ENCODE measurements at places on chromosomes 7 and 10.

DNA sequence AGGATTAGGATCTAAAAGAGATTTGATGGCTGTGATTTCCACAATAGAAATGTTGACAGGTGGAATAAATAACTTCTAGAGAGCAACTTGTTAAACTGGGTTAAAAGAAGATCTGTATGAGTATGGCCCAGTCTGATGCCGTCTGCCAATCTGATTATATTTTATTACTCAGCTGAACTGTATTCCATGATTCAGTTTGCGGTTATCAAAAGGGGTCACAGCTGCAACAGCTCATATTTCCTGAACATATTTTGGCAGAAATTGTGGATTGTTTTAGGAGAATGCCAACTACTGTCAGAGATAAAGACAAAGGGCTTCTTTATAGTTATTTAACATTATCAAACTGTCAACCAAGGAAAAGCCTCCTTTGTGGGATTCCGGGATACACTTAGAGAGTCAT lies 244.8 kb upstream of the MINDY3 start:
- DNase-seq, result no peak

DNA sequence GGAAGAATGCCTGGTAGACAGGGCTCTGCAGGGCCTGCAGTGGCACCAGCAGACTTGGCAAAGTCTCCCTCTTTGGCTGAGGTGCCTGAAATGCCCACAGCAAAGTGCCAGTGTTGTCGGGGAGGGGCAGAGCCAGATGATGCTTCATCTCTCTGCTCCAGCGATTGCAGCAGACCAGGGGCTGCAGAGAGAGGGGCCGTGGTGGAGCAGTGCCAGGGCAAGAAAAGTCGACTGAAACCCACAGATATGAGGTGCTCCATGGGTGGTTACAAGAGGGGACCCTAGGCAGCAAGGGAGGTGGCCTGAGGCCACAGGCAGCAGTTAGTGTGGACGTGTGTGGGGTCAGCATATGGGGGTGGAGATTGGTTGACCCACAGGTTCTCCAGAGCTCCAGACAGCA lies 123.5 kb upstream of the SHH start:
- DNase-seq, result no peak

DNA sequence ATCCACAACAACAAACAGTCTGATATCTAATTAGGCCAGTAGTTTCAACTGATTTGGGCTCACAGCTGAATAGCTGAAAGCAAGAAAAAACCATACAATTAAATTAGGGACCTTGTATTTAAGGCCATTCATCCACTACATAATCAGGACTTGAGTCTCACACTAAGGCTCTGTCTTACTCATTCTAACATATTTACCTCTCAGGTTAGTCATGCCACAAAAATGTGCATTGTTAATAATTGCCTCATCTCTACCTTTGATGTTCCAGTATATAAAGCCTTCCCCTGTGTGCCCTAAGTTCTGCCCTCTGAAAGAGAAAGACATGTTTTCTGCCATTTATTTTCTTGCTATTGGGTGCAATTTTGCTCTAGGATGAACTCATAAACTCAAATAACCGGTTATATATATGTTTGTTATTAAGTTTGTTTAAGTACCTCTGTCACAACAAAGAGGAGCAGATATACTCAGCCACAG lies 5.3 kb upstream of the C1GALT1 start:
- DNase-seq, result no peak

DNA sequence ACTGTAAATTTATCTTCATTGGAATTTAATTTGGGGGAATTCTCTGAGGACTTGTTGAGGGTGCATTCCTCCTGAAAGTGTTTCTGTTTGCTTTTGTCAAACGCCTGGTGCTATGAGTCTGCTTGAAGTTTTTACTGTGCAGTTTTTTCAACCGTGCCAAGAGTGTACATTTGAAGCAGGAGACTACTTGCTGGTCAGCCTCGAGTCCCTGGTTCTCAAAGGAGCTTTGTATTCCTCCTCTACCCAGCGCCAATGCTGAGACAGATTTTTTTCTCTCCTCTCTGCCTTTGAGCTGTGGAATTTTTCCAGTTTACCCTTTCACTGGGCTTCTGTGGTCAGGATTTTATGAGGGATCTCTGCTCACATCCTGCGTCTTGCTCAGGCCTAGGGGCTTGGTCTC lies 62.1 kb downstream of the NPY start:
- DNase-seq, result no peak

DNA sequence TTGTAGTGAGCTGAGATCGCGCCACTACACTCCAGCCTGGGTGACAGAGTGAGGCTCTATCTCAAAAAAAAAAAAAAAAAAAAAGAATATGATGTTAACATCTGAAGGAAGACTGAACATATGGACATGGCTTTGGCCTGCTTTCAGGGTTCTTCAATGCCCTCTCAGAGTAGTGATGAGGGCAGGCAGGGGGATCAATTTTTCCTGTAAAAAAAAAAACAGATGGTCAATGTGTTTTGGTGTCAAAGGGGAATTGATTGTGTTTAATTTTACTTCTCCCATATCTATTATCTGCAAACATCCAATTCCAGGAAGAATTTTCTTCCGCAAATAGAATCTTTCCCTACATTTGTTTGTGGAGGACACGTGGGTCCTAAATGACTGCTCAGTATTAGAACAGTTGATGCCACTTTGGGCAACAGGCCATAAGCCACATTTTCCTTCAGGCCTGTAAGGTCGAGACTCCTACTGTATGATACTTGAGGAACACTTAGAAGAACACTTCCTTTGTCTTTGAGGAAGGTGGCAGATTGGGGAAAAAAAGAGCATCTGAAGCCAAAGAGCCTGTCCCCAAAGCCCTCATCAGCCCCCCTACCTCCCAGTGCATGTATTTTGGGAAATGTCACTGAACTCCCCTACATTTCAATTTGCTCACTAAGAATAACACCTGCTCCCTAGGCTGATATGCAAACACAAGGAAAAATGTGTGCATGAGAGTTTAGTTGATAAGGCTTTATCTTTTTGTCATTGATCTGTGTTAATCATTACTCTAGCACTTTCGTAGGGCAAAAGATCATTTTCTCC lies 28.3 kb downstream of the MGAM2 start:
- no peak for DNase-seq

GRCh38 chr7:130901209-130901783 lies 167.3 kb upstream of the KLF14 start:
- DNase-seq, result no peak

DNA sequence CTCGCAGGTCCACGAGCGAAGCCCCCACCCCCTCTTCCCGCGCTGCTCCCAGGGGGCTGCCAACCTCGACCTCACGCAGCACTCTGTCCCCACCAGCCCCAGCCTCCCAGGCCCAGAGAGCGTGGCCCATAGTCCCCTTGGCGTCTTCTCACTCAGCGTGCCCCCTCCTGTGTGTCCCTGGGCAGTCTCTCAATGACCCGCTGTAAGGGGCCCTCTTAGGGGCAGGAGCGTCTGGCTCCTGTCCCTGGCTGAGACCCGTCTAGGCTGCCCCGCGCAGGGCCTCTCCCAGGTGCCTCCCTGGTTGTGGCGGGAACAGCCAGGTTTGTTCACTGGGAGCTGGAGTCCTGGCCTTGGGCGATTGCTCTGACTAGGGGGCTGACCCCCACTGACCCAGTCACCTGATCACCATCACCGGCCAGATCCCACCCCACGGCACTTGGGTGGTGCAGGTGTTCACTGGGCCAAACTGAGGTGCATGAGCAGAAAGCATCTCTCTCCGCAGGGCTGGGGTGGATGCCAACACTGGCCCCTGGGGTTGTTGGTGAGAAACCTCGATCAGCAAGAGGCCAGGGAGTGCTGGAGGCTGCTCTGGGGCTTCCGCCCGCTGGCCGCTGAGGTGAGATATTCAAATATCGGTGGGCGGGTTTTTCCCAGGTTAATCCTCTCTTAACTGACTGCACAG lies 12.6 kb upstream of the WDFY4 start:
- DNase-seq, result no peak

DNA sequence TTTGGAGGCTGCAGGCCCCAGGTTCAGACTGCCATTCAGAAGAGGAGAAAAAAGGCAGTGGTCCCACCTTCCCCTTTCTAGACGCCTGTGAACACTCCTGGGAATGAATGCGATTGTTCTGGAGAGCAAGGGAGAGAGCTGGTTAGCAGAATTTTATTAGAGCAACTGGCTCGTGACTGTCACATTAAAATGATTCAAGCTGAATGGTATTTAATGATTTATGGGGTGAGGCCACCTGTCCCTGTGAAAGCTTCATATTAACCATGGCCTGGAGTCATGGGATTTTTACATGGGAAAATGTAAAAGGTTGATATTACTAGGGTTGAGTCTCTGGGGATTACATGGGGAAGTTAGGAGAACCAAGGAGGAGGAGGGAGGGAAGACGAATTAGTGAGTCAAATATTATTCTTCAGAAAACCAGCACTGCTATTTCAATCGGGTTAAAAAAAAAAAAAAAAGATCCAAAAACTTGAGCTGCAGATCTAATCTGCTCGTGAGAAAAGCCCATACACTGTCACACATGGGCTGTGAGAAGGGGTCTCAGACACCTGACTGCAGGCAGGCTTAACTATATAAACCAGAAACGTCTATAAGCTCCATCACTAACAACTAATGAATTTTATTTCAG lies 8.3 kb downstream of the CXCL12 start:
- no peak for DNase-seq

GRCh38 chr7:105816954-105817615 lies 59.3 kb downstream of the ATXN7L1 start:
- DNase-seq, result no peak

Measured in SHP77 (cell line).